Vagina (tissue), 2 donors: ENCODE measurements at places on chromosomes 13 and 19. TPM values are rescaled to one million over a fixed set of nuclear protein-coding genes. Genes with fewer than 3 reads are reported as not detected.

Gene NRTN
- total RNA-seq, result 3.7 TPM

Gene CGB2
- total RNA-seq, result not detected

Gene CEACAM20
- total RNA-seq, result not detected

Gene PTPRH
- 4.4 TPM for total RNA-seq

Gene IFNL1
- total RNA-seq, result not detected

Gene WDR88
- total RNA-seq, result not detected

- DNase-seq, result no peak
Measured at GRCh38 chr13:46667687-46668281, 114.8 kb downstream of the LRCH1 start.

- DNase-seq, result no peak
Measured at GRCh38 chr13:21326155-21327031, 132.7 kb downstream of the ZDHHC20 start.

GRCh38 chr13:106919133-106919532 lies 351.2 kb upstream of the ARGLU1 start:
- no peak for DNase-seq

- DNase-seq, result no peak
Measured at GRCh38 chr19:17721111-17721628, 1.9 kb downstream of the MAP1S start.

DNA sequence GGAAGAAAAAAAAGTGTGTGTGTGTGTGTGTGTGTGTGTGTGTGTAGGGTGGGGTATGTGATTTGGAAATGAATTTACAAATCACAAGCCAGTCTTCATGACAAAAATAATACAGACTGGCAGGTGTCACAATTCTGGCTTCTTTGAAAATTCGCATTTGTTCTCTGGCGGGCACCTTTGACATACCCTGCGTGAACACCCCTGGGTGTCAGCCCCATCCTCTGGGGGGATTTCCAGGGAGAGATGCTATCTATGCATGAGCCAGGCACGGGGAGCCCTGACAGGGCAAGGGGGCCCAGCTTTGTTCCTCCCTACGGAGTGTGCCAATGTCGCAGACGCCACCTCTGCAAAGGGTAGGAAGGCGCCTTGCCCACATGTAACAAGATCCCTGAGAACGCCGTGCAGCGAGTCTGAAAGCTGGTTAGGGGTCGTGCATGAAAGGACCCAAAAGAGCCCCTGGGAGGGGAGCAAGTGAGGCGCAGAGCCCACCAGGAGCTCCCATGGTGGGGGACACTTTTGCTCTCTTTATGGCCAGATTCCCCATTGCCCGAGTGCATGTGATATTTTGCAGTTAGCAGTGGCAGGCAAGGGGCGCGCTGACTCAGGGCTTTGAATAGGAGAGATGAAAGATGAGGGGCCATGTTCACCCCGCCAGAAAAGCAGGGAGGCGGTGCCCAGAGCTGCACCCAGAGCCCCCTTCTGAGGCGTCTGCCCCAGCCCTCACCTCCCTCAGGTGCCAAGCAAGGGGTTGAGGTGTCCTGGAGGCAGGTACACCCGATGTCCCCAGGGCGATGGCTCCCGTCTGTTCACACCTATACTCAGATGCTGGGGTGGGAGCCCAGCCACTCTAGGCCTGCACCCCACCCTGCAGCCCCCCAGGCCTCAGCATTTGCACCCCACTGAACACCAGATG lies 45.3 kb downstream of the KLF2 start:
- DNase-seq, result no peak

- no peak for DNase-seq
Measured at GRCh38 chr19:15368798-15369593, 10.6 kb downstream of the AKAP8 start.
